Activated CD4-positive, alpha-beta T cell treated with anti-CD3 and anti-CD28 coated beads, Interleukin-2, amount 10 ng/mL, durations not matched to agents 7 days and 5 days (primary cell): ENCODE measurements at places on chromosomes 6 and 20. TPM values are rescaled to one million over a fixed set of nuclear protein-coding genes. Genes with fewer than 3 reads are reported as not detected.
A peak's percentile ranks its signal among the peaks of the same experiment; 100 is the strongest.

DNA sequence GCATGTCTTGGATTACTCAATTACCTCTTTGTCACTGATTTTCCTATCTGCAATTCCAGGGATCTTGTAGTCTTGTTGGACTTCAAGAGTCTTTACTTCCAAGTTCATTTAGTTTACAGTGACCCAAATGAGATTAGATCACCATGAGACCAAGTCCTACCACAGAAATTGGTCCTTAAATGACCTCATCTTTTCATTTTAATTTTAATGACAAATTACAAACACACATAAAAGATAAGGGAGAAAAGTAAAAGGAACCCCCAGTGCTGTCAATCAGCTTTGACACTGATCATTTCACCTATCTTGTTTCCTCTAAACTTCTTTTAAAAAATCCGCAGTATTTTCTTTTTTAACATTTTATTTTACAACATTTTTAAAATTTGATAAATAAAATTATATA lies 54.9 kb upstream of the FYN start:
- H3K36me3 ChIP-seq, result peaks cover 10% of the 10 kb centered on the region
- peaks cover 5% of the 10 kb centered on the region for H3K27me3 ChIP-seq
- no peak overlapping the region for H3K27ac ChIP-seq
- peaks cover 3% of the 10 kb centered on the region for H3K4me1 ChIP-seq
- DNase-seq, result no peak

- no peak overlapping the region for H3K4me3 ChIP-seq
- no peaks in the 10 kb centered on the region for H3K27me3 ChIP-seq
Measured at GRCh38 chr6:133291671-133292070, 50.5 kb downstream of the EYA4 start.

GRCh38 chr6:41027799-41028560 lies 11.0 kb downstream of the UNC5CL start:
- no peaks in the 10 kb centered on the region for H3K36me3 ChIP-seq
- H3K27ac ChIP-seq, result peak overlapping the region; percentile 92
- H3K4me3 ChIP-seq, result peak overlapping the region; percentile 82
- H3K27me3 ChIP-seq, result no peaks in the 10 kb centered on the region

DNA sequence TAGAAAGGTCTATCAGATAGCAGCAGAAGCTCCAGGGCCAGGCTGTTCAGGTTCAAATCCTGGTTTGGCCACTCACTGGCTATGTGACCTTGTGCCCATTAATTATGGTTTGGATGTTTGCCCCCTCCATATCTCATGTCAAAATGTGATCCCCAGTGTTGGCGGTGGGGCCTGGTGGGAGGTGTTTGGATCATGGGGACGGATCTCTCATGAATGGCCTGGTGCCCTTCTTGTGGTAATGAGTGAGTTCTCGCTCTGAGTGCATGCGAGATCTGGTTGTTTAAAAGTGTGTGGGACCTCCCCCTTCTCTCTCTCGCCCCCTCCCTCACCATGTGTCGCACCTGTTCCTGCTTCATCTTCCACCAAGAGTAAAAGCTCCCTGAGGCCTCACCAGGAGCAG lies 240.9 kb downstream of the LRFN2 start:
- DNase-seq, result no peak
- no peaks in the 10 kb centered on the region for H3K36me3 ChIP-seq

DNA sequence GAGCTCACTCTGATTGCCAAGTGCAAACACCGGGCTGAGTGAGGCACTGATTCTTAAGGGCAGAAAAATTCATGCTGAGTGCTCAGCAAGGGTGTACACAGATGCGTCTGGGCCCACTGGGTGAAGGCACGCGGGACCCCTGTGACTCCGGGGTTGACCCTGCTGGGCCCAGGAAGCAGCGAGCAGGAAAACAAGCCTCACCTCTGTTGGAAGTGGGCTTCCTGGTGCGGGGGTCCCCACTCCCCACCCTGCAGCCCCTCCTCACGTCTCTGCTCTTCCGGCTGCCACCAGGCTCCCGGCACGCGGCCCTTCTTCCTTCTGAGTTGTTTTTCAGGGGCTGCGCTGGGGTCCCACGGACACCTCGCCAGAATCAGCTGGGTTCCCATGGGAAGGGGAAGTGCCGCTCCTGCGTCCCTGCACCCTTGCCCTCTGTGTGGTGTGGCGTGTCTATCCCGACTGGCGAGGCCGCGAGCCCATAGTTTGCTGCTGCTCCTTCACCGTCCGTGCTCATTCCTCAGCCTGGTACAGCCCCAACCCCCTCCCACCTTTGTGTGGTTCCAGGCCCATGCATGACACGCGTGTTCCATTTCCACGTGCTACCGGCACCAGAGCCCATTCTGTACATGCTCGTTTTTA lies 80.6 kb upstream of the BHLHE23 start:
- H3K4me3 ChIP-seq, result no peak overlapping the region
- no peaks in the 10 kb centered on the region for H3K27me3 ChIP-seq
- H3K36me3 ChIP-seq, result no peaks in the 10 kb centered on the region
- H3K27ac ChIP-seq, result no peak overlapping the region
- DNase-seq, result no peak

- no peaks in the 10 kb centered on the region for H3K27me3 ChIP-seq
- no peak overlapping the region for H3K4me3 ChIP-seq
- no peaks in the 10 kb centered on the region for H3K4me1 ChIP-seq
- no peak overlapping the region for H3K27ac ChIP-seq
- no peak for DNase-seq
Measured at GRCh38 chr20:21141825-21142224, 15.9 kb downstream of the KIZ start.

DNA sequence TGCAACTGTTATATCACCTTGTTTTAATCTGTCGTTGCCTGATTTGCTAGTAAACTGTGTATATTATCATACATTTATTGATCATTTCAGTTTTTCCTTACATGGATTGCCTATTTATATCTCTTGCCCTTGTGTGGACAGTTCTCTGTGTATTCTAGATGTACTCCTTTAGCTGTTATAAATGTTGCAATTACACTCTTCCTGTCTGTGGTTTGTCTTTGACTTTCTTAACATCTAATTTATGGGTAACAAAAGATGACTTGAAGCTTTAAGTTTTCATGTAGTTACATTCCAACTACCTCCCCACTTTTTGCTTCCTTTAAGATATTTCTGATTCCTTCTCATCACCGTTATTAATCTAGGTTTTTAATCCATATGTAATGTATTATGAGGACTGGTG lies 22.6 kb downstream of the PLCB1 start:
- no peak overlapping the region for H3K27ac ChIP-seq
- H3K4me3 ChIP-seq, result no peak overlapping the region
- no peaks in the 10 kb centered on the region for H3K27me3 ChIP-seq
- no peaks in the 10 kb centered on the region for H3K36me3 ChIP-seq
- peaks cover 24% of the 10 kb centered on the region for H3K4me1 ChIP-seq

- H3K27ac ChIP-seq, result no peak within 1 kb of the TSS
- H3K4me3 ChIP-seq, result no peak within 1 kb of the TSS
- H3K4me1 ChIP-seq, result peaks cover 7% of the 10 kb centered on the region
- no peak for DNase-seq
- peaks cover 46% of the 10 kb centered on the region for H3K27me3 ChIP-seq
Measured at GRCh38 chr20:6053776-6054688, at the start of gene LRRN4. Gene LRRN4 (minus strand): TSS chr20:6054060. CDS start chr20:6052799, 1,261 bp downstream.

DNA sequence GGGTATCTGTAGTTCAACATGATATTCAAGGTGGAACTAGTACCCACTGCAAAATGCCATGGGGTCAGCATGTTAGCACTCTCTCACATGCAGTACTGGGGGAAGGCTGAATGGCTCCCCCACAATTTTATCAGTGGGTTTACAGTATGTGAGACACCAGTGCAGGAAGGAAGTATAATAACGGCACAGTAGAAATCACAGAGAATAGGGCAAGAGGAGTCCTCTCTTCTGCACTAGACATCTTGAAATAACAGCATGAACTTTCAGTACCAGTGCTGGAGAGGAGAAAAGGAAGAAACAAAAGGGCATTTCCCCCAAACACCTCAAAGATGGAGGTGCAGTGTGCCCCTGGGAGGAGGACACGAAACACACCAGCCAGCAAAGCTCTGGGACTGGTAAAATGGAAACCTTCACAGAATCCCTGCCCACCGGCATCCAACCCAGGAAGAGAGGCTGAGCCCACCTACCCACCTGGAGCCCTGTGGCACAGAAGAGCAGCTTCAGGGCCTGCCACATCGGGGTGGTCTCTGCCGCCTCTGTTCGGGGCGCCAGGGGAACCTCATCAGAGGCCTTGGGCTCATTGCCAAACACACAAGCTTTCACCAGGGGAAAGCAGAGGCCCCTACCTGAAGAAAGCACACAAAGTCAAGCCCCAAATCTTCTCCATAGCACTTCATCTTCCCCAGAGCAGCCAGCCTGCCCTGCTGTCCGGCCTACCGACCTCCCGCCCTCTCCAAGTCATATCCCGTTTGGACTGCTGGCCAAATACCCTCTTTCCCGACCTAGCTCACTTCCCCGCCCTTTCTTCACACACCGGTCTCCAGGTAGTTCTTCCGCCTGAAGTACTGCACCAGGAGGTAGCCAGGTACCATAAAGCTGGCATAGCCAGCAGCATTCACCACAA lies 1.2 kb downstream of the SLC35B2 start:
- H3K27me3 ChIP-seq, result no peaks in the 10 kb centered on the region
- peaks cover 45% of the 10 kb centered on the region for H3K36me3 ChIP-seq
- DNase-seq, result no peak
- H3K4me3 ChIP-seq, result peak overlapping the region; percentile 84
- peak overlapping the region; percentile 81 for H3K27ac ChIP-seq

GRCh38 chr6:8441452-8441851 lies 6.1 kb upstream of the SLC35B3 start:
- H3K36me3 ChIP-seq, result no peaks in the 10 kb centered on the region
- H3K27ac ChIP-seq, result peak overlapping the region; percentile 19
- DNase-seq, result no peak
- H3K4me3 ChIP-seq, result no peak overlapping the region
- H3K27me3 ChIP-seq, result no peaks in the 10 kb centered on the region

DNA sequence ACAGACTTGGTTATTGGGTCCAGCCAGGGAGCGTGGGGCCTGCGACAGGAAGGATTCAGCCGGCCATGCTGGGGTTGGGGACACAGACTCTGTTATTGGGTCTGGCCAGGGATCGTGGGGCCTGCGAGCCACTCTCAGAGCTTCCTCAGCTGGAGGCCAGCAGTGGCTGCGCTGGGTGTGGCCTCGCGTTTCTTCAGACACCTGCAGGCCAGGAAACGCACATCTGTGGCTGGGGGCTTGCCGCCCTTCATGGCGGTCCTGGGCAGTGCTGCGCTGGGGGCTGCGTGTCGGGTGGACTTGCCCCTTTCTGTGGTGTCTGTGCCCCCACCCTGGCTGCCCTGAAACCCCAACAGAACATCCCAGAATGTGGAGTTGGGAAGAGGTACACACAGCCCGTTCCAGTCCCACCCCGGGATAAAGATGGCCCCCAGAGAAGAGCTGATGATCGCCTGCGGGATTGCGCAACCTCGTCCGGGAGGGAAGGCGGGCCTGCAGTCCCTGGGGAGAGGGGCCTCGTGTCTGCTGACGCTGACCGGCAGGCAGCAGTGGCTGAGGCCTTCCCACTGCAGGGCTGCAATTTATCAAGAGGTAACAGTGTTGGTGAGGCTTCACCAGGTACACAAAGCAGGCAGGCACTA lies 16.9 kb upstream of the MTG2 start:
- no peak for DNase-seq
- no peak overlapping the region for H3K4me3 ChIP-seq
- H3K4me1 ChIP-seq, result no peaks in the 10 kb centered on the region
- no peaks in the 10 kb centered on the region for H3K27me3 ChIP-seq

GRCh38 chr6:53461041-53461656 lies 83.8 kb downstream of the GCLC start:
- no peaks in the 10 kb centered on the region for H3K27me3 ChIP-seq
- no peak for DNase-seq
- no peaks in the 10 kb centered on the region for H3K36me3 ChIP-seq

DNA sequence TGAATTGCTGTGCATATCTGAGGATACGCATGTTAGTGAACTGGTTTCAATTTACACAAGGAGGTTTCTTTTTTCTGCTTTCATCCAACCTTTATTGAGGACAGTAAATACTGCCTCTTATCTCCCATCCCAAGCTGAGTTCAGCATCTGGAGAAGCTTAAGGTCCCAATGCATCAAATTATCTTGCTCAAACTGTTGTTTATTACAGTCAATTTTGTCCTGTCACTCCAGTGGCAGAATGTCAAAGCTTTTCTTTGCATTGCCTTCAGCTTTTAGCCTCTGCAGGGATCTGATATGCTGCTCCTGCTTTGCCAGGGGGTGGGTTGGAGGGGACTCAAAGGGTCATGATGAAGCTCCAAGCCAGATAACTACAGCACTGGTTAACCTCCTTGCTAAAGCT lies 435.4 kb upstream of the SOX4 start:
- H3K4me1 ChIP-seq, result peaks cover 22% of the 10 kb centered on the region
- H3K27me3 ChIP-seq, result no peaks in the 10 kb centered on the region
- H3K4me3 ChIP-seq, result no peak overlapping the region
- no peak for DNase-seq

- H3K4me1 ChIP-seq, result no peaks in the 10 kb centered on the region
- H3K36me3 ChIP-seq, result no peaks in the 10 kb centered on the region
- DNase-seq, result no peak
- H3K27me3 ChIP-seq, result no peaks in the 10 kb centered on the region
- H3K27ac ChIP-seq, result no peak overlapping the region
Measured at GRCh38 chr6:103538381-103538780, 1321.3 kb downstream of the HACE1 start.

GRCh38 chr6:3007571-3007970 lies 7.9 kb downstream of the NQO2 start:
- no peak overlapping the region for H3K4me3 ChIP-seq
- peaks cover 16% of the 10 kb centered on the region for H3K4me1 ChIP-seq
- no peak for DNase-seq
- no peak overlapping the region for H3K27ac ChIP-seq
- H3K27me3 ChIP-seq, result no peaks in the 10 kb centered on the region

GRCh38 chr6:83592770-83593394 lies 80.5 kb downstream of the PRSS35 start:
- H3K27me3 ChIP-seq, result no peaks in the 10 kb centered on the region
- no peaks in the 10 kb centered on the region for H3K4me1 ChIP-seq
- H3K27ac ChIP-seq, result no peak overlapping the region

GRCh38 chr6:159646116-159646515 lies 46.9 kb downstream of the SOD2 start:
- H3K4me1 ChIP-seq, result peaks cover 2% of the 10 kb centered on the region
- no peak overlapping the region for H3K4me3 ChIP-seq
- H3K27ac ChIP-seq, result no peak overlapping the region
- no peaks in the 10 kb centered on the region for H3K27me3 ChIP-seq
- DNase-seq, result no peak

GRCh38 chr6:25404693-25405169 lies 125.6 kb downstream of the CARMIL1 start:
- H3K27me3 ChIP-seq, result no peaks in the 10 kb centered on the region
- peaks cover 19% of the 10 kb centered on the region for H3K4me1 ChIP-seq
- H3K27ac ChIP-seq, result no peak overlapping the region
- no peak overlapping the region for H3K4me3 ChIP-seq
- peak; percentile 51 for DNase-seq

DNA sequence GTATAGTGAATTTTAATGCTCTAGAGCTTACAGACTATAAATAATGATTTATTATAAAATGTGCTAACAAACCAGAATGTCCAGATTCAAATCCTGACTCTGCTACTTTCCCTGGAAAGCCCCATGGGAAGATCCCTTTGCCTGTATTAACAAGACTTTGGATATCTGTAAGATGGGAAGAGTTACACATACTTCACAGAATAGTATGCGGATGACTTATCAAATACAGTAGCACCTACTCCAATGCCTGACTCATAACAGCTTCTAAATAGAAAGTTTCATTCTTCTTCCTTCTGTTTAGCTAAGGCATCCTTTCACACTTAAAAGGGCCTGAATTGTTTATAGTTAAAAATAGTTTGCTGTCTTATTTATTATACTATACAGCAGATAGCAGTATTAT lies 166.3 kb downstream of the KCNQ5 start:
- no peaks in the 10 kb centered on the region for H3K36me3 ChIP-seq
- H3K4me3 ChIP-seq, result no peak overlapping the region
- no peak overlapping the region for H3K27ac ChIP-seq
- H3K4me1 ChIP-seq, result no peaks in the 10 kb centered on the region
- no peak for DNase-seq

Gene C20orf202
- not detected for total RNA-seq

Gene SMPD2
- total RNA-seq, result 14.0 TPM

Gene DZANK1
- 1.6 TPM for total RNA-seq

Gene LRRN4
- not detected for total RNA-seq

Gene STK38
- 114 TPM for total RNA-seq

Gene FGD2
- 2.1 TPM for total RNA-seq

Gene OR2H2
- total RNA-seq, result not detected
